ENCODE measurements at places on chromosomes 1 and 21. TPM values are rescaled to one million over a fixed set of nuclear protein-coding genes. Genes with fewer than 3 reads are reported as not detected.

DNA sequence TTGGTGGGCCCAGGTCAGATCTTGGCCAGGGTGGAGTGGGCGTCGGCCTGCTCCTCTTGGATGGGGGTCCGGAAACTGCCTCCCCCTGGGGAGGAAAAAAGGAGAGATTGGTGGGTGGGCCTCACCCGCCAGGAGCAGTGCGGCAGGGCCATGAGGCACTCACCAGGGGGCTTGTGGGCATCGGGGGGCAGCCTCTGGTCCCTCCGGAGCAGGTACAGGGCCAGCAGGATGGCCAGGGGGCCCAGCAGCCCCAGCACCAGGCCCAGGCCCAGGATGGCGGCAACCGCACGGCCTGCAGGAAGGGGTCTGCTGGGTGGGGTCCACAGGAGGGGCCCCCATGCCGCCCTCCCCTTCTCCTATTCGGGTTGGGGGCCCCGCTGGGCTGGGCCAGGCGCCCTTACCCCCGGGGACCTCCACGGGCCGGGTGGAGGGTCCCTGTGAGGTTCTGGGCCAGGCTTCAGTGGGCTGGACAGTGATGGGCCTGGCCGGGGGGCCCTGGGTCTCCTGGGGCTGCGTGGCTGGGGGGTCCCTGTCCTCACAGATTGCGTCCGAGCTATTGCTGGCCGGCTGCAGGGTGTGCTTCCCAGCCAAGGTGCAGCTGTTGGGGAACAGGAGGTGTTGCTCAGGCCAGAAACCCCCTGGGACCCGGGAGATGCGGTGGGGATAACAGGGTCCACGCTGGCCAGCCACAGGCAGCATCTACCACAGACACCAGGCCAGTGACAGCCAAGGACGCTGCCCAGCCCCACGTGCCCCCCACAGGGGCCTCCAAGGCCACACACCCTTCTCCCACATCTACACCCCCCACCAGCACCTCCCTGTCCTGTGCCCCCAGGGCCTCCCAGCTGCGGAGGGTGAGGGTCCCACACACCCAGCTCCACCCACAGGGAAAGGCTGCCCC, 2.2 kb downstream of the TNFRSF4 start:
- DNase-seq: no peak

GRCh38 chr1:155019377-155020245, 14.0 kb downstream of the DCST2 start:
- no peak for DNase-seq

DNA sequence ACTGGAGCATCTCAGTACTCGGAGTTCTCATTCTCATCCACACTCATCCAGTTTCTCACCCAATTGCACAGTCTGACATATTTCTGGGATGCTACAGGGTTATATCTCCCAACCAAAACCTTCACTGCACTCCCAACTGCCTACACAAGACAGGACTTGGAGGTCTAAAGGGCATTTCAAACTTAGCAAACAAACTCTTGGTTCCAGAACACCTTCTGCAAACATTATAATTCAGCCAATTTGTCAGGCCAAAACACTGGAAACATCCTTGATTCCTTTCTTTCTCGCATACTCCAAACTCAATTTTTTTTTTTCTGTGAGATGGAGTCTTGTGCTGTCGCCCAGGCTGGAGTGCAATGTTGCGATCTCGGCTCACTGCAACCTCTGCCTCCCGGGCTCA, 7.9 kb downstream of the SLAMF1 start:
- DNase-seq: no peak

- no peak for DNase-seq
These were observed 76.9 kb downstream of the EPS15 start for GRCh38 chr1:51442198-51442597.

GRCh38 chr1:14976256-14976655, 177.3 kb upstream of the TMEM51 start:
- DNase-seq: no peak

DNA sequence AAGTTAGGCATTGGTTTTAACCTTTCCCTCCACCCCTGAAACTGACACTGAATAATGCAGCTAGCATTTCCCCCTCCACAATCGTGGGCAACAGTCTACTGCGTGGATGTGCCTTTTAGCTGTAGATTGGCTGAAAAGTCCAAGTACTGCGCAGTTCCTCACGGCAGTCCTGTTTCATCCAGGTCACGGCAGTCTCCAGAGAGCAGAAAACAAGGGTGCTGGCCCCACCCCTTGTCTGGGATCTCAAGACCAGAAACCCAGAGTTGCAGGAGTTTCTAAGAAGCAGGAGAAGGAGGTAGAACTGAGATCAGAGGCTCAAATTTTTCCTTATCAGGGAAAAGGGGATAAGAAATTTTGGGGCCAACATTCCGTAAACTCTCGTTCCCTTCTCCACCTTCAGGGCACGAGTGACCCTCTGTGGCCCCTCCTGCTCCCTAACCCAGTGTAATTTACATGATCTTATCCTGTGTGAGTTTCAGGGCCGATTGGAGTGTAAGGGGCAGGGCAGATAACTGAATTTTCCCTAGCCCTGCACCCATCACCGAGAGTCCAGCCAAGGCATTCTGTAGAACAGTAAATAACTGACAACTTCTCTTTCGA, 25.9 kb upstream of the PLA2G2C start:
- no peak for DNase-seq

- DNase-seq: no peak
These were observed 237.1 kb downstream of the TRABD2B start for GRCh38 chr1:47759936-47760629.

DNA sequence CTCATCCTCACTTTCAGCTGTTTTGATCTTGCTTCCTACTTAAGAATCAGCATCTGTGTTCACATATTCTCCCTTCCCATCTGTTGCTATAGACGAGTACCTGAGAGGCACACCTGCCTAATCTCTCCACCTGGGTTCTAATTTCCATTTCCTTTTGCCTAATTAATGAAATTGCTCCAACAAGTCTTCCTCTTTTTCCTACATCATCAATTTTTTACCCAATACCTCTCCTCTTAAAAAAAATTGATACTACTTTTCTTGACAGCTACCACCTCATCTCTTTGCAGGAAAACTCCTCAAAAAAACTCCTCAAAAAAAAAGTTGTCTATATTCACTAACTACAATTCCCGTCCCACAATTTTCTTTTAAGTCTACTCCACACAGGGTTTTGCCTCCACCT, 71.8 kb downstream of the NME7 start:
- no peak for DNase-seq

DNA sequence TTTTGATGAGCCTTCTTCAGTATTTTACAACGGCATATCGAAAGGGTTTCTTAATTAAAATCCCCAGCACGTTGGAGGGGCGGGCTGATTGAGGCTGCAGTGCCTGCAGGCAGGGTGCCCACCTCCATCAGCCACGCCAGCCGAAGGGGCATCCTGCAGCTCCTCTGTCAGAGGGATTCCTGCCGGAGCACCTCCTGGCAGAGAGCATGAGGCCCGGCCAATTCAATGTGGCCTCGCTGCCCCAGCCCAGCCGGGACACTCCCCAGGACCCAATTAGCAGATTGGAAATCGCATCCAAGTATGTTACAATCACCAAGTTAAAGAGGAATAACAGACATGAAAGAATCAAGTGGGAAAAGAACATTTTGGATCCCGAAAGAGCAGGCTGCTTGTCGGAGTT, 216.6 kb downstream of the ST6GALNAC3 start:
- no peak for DNase-seq

GRCh38 chr1:149879556-149879955, 19.8 kb upstream of the BOLA1 start:
- DNase-seq: no peak

- no peak for DNase-seq
These were observed 547.4 kb downstream of the PTPRU start for GRCh38 chr1:29783508-29784275.

Gene TACSTD2
- total RNA-seq: 7.5 TPM

Gene SOAT1
- 44.3 TPM for total RNA-seq

Gene S100A7
- not detected for total RNA-seq

Gene CTH
- total RNA-seq: 36.2 TPM

Gene ANKRD35
- 3.0 TPM for total RNA-seq
